ENCODE measurements at places on chromosomes 7 and 10. TPM values are rescaled to one million over a fixed set of nuclear protein-coding genes. Genes with fewer than 3 reads are reported as not detected.

NUTM2B gene
- total RNA-seq: 1.0 TPM

PRF1 gene
- total RNA-seq: 4.3 TPM

SPDYE1 gene
- not detected for total RNA-seq

CPA2 gene
- total RNA-seq: not detected

GRCh38 chr7:64893401-64893800 is 9.7 kb upstream of the ZNF273 start:
- no peak for DNase-seq

All from Right ventricle myocardium inferior (tissue), 1 donor.